ENCODE measurements at places on chromosomes 12 and 14. TPM values are rescaled to one million over a fixed set of nuclear protein-coding genes. Genes with fewer than 3 reads are reported as not detected.

- no peak for DNase-seq
Measured at GRCh38 chr14:96148631-96149030, 56.0 kb upstream of the BDKRB2 start.

GRCh38 chr12:1488908-1489381 is 105.4 kb downstream of the FBXL14 start:
- peak; percentile 77 for DNase-seq

DNA sequence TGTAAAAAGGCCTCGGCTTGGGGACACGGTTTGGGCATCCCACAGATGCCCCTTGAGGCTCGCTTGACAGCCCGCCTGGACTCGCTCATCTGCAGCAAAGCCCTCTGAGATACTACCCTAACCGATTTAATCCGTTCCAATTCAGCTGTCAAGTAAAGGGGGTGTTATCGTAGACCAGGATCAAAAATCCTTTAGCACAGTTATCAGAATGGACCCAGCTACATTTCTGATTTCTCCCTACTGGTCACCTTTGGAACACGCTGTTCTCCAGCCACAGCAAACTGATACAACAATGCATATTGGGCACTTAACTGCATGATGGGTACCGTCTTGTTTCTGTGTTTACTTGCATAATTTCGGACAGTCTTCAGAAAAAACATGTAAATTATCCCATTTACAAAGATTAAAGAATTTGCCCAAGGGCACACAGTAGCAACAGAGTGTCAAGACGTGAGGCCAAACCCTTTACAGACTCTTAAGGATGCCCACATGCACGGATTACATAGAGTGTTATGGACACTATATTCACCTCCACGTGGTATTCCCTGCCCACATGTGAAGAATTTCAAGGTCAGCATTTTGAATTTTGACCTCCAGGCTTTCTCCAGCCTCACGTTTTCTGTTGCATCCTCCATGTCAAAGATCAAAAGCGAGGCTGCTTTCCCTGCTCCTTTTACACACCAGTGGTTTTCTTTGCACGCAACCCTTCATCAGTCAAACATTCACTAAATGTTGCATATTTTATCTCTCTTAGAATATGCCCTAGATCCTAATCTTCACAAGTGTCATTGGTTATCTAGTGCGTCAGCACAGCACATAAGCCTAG is 3.2 kb upstream of the DUSP6 start:
- no peak for DNase-seq

DNA sequence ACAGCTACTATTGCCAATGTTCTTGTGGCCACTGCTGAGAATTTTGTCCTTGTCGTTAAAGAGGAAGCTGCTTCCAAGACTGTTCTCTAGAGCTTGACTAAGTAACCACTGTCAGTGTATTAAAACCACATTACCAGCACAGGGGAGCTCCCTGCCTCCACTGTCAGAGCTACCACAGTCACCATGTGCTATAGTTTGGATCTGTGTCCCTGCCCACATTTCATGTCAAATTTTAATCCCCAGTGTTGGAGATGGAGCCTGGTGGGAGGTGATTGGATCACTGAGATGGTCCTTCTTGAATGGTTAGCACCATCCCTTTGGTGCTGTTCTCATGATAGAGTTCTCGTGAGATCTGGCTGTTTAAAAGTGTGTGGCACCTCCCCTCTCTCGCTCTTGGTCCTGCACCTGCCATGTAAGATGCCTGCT is 23.2 kb upstream of the RAP1B start:
- no peak for DNase-seq

The IL26 gene
- not detected for polyA plus RNA-seq

The IL22 gene
- polyA plus RNA-seq, result not detected
